Cardiac fibroblast (primary cell): ENCODE measurements at places on chromosomes 7 and 10.

GRCh38 chr10:61721431-61721830 is 58.7 kb downstream of the CABCOCO1 start:
- no peak for DNase-seq

- no peak for DNase-seq
These were observed 8.8 kb downstream of the CDK6 start for GRCh38 chr7:92827464-92828120.

GRCh38 chr7:21916629-21917028 is 29.1 kb downstream of the CDCA7L start:
- DNase-seq: no peak

DNA sequence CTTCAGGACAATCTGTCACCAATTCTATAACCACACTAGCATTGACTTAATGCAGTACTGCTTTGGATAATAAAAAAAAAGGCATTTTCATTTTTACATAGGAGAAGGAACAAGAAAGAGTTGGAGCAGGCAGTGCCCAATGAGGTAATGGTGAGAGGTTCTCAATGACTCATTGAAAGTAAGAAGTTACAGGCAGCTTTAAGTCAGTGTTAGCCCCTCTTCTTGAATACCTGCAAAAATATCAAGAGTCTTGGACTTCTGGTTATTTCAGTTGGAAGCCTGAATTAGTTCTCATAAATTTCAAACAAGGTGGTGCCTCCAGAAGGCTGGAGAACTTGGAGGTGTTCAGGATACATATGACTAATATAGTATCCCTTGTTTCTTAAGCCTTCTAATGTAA is 422.5 kb downstream of the HTR7 start:
- DNase-seq: no peak

DNA sequence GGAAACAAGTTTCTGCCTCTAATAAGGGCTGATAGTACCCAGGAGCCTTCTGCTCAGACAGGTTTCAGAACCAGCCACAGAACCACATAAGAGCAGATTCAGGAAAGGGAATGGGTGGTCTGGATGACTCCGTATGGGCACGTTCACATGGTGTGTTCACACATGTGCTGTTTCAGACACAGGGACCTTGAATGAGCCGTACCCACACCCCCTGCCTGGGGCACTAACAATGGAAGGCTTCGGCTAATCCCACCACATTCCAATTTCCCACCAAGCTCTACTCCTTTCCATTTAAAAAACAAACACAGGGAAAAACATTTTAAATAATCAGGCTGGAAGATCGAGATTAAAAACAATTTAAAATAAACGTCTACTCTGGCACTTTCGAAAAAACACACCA is 217.3 kb downstream of the GRID1 start:
- no peak for DNase-seq

- peak; percentile 84 for DNase-seq
These were observed 4.6 kb downstream of the BMI1 start for GRCh38 chr10:22325272-22326144.
